ENCODE measurements at places on chromosomes 5 and 9.

DNA sequence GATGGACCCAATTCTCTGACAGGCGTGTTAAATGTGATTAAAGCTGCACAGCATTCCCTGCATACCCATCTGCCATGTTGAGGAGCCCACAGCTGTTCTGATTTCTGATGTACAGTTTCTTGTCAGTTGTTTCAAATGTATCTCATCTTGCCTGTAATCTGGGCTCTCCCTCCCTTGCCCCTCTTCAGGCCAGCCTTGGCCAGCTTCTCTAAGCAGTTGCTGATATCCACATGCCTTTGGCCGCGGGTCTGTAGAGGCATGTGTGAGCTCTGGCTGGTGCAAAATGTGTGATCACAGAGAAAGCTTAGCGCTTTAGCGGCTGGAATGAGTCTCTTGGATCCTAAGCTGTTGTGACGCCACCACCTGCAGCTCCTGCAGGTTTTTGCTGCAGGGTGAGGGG lies 332.0 kb downstream of the MLLT3 start:
- DNase-seq = no peak

GRCh38 chr5:67268231-67269021 lies 71.8 kb upstream of the CD180 start:
- peak; percentile 96 for DNase-seq

- DNase-seq = peak; percentile 76
These were observed 25.6 kb downstream of the CAMK2A start for GRCh38 chr5:150263801-150264621.

DNA sequence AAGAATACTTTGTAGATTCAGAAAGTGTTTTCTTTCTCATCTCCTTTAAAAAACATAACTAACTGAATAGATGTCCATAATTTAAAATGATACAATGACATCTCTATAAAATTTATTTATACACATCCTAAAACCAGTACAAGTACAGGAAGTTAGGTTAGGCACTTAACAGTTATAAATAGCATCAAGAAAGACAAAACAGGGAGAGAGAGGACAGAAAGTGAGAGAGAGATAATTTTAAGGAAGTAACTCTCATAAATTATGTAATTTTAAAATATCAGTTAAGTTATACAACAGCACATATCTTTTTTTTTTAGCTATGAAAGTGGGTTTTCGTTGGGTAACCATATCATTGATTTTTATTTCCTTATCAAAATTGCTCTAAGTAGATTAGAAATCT lies 1068.6 kb downstream of the TAF11L14 start:
- DNase-seq = no peak

DNA sequence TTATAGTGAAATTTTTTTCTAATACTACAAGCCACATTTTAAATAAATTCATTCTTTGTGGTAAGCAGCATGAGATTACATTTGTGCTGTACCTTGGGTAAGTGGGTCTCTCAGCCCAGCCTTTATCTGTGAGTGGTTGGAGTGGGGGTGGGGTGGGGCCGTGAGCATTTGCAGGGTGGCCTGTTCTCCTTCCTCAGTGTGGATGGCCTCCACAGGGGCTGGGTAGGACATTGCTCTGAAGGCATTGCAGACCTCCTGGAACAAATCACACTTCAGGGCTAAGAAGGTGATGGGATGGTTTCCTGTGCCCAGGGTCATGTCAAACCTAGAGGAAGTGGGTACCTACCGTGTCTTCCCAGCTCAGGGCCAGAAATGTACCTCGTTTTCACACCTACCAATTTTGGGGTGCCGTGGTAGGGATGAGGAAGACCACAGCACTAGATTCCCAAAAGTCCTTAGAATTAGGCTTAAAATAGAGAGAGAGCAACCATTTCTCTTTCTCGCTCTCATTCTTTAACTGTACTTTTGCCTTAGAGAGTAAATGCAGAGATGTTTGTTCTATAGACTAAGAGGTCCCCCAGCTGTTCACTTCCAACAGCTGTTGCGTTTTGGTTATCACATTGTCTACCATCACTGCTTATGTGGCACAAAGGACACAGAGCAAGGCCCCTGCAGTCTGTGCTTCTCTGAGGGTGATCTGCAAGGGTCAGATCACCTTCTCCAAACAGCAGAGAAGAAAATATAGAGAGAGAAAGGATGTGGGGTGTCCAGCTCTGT lies 83.4 kb upstream of the CTSL start:
- no peak for DNase-seq

DNA sequence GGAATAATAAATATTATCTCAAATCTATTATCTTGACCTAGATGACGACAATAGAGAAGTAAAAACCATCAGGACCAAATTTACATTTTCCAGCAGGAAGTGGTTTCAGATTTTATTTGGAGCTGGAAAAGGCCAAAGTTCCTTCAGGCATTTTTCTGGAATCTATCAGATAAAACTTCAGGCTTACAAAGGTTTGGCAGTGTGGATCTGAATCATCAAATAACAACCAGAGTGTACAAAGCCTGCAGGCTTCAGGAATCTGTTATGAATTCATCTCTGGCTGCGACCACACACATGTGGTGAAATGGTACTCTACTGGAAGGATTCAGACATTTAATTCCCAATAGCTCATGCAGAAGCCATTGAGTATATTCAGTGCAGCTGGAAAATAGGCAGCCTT lies 726.4 kb upstream of the GRAMD2B start:
- peak; percentile 95 for DNase-seq

DNA sequence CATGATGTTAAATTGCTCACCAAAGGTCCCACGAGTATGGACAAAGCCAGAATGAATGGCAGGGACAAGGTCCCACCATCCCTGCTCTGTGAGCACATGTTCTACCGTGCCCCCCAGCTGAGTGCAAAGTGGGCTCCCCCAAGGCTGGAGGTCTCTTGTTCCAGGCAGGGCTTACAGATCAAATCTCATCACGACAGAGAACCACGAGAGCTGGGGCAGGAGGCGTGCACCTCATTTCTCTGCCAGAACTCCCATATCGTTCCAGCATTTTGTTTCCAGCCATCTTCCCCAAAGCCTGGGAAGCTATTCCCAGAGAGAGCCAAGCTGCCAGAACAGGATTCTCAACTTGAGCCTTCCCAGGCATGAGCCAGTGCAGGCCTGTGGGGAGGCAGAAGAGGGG lies 108.5 kb downstream of the ZNF354C start:
- no peak for DNase-seq

- no peak for DNase-seq
These were observed 29.4 kb upstream of the MAN2A1 start for GRCh38 chr5:109660301-109660700.

Measured in fibroblast of skin of left quadriceps (primary cell).